ENCODE measurements at places on chromosomes 5 and 9.

DNA sequence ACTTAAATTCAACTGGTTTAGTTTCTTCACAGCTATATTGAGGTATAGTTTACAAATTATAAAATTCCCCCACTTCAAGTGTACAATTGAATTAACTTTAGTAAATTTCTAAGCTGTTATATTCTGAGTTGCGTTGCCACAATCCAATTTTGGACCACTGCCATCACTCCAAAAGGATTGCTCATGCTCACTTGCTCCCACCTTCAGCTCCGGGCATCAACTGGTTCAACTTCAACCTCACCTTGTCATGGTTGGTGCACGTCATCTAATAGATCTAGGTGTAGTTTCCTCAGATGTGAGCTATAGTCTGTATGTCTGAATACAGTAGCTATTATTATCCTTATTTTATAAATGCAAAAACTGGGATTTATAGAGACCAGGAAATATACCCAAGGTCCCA is 942.5 kb upstream of the WWC1 start:
- DNase-seq, result no peak

GRCh38 chr5:138022912-138023311 is 10.0 kb downstream of the FAM13B start:
- DNase-seq, result no peak

DNA sequence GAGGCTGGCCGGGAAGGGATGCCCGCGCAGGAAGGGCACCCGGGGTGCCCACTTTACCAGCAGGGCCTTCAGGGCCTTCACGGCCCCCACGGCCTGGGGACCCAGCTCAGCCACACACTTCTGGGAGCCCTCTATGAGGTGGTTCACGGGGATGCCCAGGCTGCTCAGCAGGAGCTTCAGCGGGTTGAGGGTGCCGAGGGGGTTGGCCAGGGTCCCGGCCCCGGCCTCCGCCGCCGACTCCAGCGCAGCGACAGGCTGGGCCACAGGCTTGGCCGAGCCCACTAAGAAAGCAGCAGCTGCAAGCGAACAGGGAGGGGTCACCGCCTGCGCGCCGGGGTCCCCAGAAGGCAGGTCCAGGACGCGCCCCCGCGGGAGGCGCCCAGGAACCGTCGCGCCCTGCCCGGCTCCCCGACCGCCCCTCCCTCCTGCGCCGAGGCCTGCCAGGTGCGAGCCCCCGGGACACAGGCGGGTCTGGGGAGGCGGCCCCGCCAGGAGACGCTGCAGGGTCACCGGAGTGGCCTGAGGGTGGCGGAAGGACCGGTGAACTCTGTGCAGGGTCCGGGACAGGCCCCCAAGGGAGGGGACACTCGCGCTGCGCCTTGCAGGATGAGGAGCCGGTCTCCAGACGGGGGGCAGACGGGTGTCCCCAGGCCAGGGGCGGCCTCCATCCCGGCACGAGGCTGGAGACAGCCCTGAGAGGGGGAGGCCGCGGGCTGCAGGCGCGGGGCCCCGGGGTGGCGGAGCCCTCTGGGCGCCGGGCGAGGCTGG is 572 bp downstream of the SCGB3A1 start:
- DNase-seq, result peak; percentile 56

- DNase-seq, result peak; percentile 79
Measured at GRCh38 chr5:77852514-77853352, 76.6 kb upstream of the TBCA start.

GRCh38 chr5:92908952-92909601 is 671.9 kb downstream of the NR2F1-AS1 start:
- DNase-seq, result no peak

- DNase-seq, result peak; percentile 59
Measured at GRCh38 chr5:38466424-38467189, 89.8 kb downstream of the LIFR start.

GRCh38 chr5:17439956-17440355 is 58.1 kb upstream of the TAF11L2 start:
- DNase-seq, result no peak

DNA sequence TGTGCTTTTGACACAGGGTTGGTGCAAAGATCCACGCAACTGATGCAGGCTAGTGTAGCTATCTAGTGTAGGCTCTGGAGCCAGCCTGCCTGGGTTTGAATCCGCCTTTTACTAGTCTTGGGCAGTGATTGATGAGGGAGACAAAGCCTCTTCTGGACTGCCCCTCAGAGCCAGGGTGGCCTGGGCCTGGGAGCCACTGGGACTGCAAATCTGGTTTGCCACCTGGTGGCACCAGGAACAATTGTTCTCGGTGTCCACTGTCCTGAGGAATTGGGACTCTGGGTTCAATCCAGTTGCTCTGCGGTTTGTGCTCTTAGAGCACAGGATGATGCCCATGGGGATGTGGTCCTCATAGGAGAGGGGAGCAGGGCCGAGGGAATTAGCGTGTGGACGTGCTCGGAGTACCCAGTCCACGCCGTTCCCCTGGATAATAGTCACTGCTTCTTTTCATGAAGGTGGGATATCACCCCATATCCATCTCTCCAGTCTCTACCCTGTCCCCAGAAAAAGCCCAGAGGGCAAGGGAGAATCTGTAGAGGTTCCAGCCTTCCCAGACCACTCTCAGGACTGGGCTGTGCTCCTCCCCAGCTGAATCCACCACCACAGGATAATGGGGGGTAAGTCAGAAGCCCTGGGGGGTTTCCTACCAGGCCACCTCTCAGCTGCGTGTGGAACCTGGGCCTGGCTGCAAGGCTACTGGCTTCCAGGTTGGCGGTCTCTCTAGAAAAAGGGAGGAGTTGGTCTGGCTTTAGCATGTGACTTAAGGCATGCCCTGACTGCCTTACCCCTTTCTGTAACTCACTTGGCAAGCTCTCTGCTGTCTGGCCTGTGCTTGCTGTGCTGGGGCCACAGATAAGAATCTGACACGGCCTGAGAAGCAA is 1.9 kb downstream of the B4GALT7 start:
- DNase-seq, result no peak

- peak; percentile 83 for DNase-seq
Measured at GRCh38 chr5:132259069-132259851, 1.8 kb downstream of the PDLIM4 start.

- DNase-seq, result no peak
Measured at GRCh38 chr9:130112538-130113151, 58.9 kb downstream of the GPR107 start.

DNA sequence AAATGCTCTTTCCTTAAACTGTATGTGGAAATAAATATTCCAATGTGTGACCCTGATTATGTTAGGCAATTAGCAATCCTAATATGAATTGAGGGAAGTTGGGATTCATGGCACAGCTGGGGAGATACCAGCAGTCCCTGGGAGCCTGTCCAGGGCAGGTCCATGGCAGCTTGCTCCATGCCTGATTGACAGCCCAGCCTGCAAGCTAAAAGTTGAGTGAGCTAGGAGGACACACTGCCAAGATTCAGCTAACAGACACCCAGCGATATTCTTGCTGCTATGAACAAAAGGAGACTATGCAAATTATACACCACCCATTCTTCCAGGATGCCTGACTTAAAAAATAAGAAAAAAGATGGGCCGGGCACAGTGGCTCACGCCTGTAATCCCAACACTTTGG is 6.2 kb downstream of the TGFBI start:
- no peak for DNase-seq

GRCh38 chr5:91069364-91069763 is 313.8 kb downstream of the ARRDC3 start:
- no peak for DNase-seq

GRCh38 chr9:124251605-124252378 is 6.0 kb upstream of the NEK6 start:
- DNase-seq, result no peak

DNA sequence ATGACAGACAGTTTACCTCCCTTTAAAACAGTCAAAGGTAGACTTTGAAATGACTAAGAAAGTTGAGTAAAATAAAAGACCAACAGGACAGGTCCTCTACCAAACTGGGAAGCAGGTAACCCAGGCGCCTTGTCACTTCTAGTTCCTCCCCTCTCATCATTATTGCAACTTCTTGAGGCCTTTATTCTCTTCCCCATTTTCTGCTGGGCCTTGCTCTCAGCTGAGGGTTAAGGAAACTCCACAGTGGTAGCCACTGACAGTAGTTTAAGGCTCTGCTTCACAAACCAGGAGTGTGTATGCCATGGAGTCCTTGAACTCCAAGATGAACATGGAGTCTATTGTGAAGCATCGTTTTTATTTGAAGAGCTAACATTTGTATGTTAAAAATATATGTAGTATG is 36.9 kb upstream of the TCERG1 start:
- DNase-seq, result no peak

DNA sequence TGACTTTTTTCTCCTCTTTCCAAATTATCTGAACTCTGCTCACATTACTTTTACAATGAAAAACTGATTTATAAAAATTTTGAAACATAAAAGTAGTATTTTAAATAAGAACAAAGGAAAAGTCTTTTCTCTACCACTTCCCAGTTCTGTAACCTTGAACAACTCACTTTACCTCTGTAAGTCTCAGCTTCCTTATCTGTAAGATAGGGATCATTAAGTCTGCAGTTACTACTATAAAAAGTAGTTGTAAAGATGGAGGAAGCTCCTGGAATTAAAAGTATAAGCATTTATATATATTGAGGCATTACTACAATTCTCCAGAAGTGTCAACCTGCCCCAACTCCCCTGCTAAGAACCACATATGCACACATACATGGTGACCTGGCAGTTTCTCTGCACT is 88.0 kb downstream of the TTC39B start:
- DNase-seq, result no peak

DNA sequence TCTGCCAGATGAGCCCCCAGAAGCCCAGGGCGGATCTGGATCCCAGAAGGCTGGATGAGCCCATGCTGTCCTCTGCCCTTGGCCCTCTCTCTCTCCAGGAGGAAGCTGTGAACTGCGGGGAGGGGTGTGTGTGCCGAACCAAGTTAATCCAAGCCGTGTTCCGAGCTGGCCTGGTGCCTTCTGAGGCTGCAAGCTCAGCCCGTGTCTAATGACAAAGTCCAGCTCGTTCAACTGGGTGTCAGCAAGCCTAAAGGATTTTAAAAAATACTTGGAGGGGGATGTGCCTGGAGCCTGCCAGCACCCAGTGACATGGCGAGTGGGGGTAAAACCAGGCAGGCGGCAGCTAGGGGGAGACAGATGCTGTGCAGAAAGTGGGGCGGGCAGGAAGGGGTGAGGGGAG is 8.0 kb downstream of the STC2 start:
- peak; percentile 65 for DNase-seq

DNA sequence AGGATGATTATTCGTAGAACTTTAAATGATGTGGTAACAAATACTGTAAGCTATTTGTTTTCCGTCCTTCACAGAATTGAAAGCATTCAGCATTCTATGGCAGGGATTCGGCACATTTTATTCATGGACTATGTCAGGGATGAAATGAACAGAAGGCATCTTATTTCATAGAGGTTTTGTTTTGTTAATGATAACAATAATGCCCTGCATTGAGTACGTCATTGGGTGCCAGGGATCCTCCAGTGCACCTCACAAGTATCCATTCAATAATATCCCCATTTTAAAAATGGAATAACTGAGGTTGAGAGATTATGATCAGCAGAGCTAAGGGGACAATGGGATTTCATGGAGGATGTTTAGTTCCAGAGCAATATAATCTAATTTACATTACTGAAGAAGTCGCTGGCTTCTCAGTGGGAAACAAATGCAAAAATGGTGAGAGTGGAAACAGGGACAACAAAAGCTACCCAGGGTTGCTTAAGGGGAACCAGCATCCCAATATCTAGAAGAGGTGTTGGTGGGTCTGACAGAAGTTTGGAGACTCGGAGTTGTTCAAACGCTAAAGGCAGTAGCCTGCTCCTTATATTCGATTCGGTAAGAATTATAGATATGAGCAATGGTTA is 985.7 kb upstream of the WWC1 start:
- DNase-seq, result no peak

DNA sequence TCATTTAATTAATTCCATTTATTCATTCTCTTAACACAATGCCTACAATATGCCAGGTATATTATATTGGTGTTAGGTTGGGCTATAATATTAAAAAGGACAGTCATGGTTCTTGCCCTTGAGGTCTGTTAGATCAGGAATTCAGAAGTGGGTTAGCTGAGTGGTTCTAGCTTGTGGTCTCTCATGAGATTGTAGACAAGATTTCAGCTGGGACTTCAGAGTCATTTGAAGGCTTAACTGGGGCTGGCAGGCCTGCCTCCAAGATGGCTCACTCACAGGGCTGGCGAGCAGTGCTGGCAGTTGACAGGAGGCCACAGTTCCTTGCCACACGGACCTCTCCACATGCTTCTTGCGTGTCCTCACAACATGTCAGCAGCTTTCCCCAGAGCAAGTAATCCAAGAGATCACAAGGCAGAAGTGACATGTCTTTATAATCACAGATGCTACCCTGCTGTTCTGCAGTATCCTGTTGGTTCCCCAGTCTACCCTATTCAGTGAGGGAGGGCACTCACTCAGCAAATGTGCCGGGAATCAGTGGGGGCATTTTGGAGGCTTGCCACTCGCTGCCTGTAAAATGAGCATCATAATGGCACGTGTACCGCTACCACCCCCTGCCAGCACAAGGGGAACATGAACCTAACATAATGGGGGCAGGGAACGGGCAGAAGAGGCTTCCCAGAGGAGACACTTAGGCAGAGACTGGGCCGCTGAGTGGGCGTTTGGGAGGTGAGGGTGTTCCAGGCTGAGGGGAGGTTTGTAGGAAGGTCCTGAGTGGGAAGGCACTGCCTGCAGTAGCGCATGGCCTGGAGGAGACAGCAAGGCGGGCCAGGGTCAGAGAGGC is 70.0 kb downstream of the EXOSC2 start:
- DNase-seq, result no peak

DNA sequence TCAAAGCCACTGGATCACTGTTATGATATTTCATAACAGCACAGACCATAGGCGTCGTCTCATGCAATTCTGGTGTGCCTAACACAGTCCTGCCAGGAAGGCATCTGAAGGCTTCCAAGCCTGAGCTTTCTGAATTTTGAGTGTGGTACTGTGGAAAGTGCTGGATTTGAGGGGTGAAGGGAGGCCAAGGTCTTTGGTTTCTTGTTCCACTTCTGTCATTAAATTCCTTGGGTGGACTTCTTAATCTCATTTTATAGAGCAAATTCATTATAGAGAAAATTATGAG is 441.3 kb upstream of the PIK3R1 start:
- DNase-seq, result no peak

GRCh38 chr5:27144456-27144855 is 106.1 kb upstream of the CDH9 start:
- DNase-seq, result no peak

DNA sequence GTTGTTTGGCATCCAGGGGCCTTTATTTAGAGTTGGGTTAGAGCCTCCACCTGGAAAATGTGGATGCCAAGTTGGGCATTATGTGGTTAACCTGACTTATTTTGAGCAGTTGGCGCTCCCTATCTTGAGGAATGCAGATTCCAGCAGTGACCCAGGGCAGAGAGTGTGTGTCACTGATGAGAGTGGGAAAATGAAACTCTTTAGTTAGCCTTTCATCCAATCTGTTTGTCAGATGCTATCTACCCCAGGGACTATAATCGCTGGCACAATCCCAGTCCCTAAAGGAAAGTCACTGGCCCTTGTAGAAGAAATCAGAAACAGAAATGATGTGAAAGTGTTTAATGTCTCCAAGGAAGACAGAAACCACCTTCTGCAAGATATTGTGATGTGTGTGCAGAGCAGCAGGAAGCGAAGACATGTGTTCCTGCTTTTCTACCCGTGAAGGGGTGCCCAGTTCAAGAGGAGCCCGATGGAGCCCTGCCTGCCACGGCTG is 10.2 kb upstream of the STING1 start:
- DNase-seq, result no peak
